ENCODE measurements at places on chromosomes 7 and 10.

DNA sequence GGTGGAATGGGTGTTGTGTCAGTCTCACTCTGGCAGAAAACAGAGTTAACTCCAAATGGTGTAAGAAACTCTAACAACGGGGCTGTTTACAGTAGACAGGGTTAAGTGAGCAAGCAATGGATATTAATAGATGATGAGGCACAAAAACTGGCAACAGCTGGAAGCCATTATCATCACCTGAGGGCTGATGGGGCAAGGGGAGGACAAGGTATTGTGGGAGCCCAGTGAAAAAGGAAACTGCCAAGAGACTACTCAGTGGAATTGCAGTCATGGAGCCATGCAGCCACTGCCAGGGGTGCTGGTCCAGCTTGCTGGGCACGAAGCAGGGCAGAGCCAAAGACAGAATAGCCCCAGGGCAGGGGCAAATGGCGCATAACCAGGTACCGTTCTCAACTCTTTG is 260.7 kb downstream of the BICC1 start:
- no peak for DNase-seq

DNA sequence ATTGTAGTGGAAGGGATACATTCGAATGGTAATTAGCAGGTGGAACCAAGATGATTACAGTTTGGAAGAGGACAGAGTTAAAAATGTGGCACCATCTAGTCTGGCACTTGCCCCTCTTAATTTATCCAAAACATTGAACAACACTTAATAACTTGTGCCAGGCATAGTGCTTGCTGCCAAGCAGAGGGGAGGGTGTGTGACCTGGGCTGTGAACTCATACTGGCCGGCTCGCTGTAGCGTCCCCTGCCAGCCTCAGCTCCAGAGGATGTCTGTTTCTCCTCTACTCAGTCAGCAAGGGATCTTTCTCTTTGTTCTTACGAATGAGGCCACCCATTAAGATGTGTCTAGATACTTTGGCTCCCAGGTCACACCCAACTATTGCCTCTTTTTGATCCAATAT is 179.4 kb upstream of the INHBA start:
- no peak for DNase-seq

- no peak for DNase-seq
Observed at GRCh38 chr7:155996718-155997280, 184.5 kb upstream of the SHH start.

GRCh38 chr10:61835946-61836887 is 65.3 kb upstream of the ARID5B start:
- no peak for DNase-seq

DNA sequence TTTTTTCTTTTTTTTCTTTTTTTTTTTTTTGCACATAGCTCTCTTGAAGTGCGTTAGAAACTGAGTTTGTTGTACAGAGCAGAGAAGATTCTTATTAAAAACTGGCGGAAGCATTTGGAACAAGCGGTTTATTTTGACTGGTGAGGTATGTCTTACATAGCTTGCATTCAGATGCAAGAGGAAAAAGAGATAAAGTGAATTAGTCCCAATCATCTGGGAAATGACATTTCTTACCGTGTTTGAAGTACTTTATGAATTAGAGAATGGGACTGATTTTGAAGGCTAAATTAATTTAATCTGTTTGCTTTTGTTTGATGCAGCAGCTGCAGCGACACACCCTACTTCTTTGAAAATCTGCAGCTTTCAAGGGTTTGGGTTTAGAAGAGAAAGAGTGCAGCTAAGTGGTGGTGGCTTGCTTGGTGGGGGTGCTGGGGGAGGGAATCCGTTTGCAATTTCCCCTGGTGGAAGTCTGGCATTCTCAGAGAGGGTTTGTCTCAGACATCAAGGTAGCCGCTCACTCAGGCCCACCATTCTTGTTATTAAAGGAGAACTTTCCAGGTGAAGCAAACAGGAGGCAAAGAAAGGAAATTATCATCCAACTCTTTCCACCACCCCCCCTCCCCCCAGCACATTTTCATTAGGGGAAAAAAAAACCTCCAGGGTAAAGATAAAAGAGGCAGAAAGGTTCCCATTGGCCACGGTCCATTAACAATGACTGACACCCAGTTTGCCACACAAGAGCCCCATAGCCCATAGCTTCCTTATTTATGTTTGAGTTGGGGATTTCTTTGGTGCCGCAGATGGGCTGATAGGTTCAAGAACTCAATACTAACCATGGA is 231.7 kb downstream of the SKIDA1 start:
- no peak for DNase-seq

DNA sequence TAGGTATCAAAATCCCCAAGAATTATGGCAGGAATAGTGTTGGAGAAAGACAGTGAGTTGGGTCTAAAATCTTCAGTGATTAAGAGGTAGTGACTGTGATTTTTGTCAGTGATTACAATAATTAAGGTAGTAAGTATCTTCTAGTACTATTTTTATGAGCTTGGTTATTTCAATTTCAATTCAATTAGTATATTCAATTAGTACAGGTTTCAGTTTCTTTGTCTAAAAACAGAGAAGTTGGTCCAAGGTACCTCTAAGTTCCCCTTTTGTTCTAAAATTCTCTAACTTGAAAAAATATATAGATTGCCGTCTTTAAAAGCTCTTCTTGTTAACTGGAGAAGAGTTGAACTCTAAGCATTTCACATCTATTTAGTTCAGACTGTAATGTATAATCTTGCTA is 82.9 kb downstream of the OTUD1 start:
- DNase-seq = no peak

DNA sequence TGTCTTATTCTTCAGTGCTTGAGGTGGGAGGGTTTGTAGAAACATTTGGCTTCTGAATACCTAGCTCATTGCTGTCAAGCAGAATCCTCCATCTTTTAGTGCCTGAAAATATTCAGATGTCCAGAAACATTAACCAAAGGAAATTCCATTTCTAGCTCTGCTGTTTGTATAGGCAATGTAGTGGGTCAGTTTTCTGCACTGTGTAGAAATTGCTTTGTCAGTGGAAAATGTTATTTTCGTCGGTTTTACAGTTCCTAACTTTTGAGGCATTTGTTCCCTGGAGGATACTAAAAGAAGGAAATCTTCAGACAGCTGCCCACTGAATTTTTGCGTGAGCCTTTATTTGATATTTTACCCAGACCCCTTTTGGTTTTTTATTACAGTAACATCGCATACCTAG is 143.4 kb downstream of the TPST1 start:
- no peak for DNase-seq

- DNase-seq = no peak
Observed at GRCh38 chr10:1571587-1572237, 165.6 kb downstream of the ADARB2 start.

GRCh38 chr10:42615419-42615818 is 23.0 kb downstream of the ZNF33B start:
- DNase-seq = no peak

All from GM13976 (cell line).